ENCODE measurements at places on chromosomes 2 and 18.

DNA sequence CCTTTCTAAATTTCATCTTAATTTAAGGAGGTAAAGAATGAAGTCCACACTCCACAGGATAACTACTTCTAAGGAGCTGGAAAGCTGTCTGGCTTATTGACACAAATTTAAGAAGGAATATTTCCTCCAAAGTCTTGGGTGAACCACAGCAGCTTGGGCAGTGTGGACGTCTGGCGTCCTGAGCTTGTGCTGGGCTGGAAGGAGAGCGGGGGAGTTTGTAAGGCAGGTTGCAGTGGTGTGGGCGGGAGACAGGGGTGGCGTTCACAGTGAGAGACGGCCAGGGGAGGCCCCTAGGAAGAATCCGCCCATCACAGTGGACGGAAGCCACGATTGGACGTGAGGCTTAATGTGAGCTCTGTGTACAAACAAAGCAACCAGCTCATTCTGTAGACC is 25.7 kb downstream of the ADI1 start:
- DNase-seq, result no peak

GRCh38 chr2:5409898-5410381 is 282.2 kb upstream of the SOX11 start:
- DNase-seq, result no peak

DNA sequence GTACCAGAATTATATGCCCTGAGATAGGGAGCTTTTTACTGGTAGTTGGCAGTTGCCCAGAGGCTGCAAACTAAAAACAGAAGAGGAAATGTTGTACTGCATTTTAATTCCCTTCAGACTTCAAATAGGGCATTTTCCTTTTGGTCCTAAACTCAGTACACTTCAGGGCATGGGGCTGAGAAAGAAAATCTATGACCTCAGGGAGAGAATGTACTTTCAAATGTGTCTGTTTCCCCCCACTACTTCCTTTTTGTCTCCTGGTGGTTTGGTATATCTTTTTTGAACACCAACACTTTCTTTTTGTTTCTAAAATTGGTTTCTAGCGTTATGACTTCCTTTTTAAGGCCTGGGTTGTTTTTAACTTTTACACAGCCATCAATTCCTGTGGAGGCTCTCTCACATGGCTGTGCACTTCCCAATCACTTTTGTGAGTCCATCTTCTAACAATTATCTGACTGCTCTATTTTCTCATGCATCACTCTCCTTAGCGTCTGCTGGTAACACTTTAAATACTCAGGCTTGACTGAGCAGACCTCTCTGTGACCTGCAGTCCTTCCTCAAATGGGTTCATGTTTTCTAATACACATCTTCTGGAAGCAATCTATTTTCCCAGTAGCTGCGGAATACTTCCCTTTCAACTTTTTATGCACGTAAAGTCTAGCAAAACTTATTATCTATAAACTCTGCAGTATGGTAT is 596.0 kb downstream of the LRP1B start:
- DNase-seq, result no peak

GRCh38 chr18:73859837-73860397 is 287.7 kb downstream of the FBXO15 start:
- no peak for DNase-seq

DNA sequence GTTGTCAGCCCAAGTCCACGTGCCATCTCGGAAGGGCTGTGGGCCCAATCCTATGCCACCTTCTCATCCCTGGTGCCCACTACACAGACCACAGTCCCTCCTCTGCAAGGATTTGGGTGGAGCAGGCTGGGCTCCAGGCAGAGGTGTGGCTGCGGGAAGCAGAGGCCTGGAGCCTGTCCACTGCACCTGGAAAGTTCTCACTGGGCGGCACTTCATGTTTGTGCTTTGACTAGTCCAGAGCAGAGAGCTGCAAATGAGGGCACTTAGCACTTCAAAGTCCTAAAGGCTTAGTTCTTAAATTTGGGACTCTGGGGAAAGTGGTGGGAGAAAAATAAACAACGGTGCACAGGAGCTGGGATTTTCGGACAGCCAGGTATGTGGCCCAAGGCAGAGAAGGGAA is 308.9 kb upstream of the POU3F3 start:
- DNase-seq, result no peak

DNA sequence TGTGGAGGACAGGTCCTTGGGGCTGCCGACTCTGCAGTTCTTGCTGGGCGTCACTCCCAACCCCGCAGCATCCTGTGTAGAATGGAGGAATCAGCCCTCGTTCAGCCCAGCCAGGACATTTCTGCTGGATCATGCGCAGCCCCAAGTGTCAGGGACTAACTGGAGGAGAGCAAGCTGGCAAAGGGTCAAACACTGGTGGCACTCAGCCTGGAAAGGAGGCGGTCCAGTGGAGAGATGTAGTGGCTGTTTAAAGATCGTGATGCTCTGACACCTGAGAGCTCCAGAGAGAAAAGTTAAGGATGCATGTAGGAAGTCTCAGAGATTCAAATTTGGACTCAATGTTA is 63.6 kb upstream of the SH3RF3 start:
- DNase-seq, result no peak

GRCh38 chr2:98924038-98924830 is 11.8 kb downstream of the CRACDL start:
- DNase-seq, result no peak

GRCh38 chr2:205814039-205814364 is 131.7 kb downstream of the NRP2 start:
- no peak for DNase-seq

GRCh38 chr2:212451786-212452231 is 86.8 kb downstream of the ERBB4 start:
- DNase-seq, result no peak

DNA sequence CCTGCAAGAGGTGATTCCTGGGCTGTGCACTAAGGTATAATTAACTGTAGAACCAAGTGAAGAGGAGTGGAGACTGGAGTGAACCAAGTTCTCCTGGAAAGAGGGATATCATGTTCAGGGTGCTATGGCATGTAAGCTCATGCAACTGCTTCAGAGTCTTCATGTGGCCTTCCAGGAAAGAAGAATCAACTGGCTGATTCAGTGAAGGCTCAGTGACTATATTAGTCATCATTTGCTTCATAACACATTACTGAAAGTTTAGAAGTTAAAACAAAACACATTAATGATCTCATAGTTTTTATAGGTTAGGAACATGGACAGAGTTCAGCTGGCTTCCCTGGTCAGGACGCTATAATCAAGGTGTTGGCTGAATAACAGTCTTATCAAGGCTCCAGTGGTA is 1200.8 kb upstream of the GYPC start:
- DNase-seq, result no peak

- DNase-seq, result no peak
Measured at GRCh38 chr2:2886922-2887321, 490.7 kb downstream of the EIPR1 start.

- no peak for DNase-seq
Measured at GRCh38 chr2:26176279-26176615, 3.4 kb downstream of the GAREM2 start.

GRCh38 chr2:138180692-138181386 is 216.6 kb downstream of the HNMT start:
- DNase-seq, result no peak

- no peak for DNase-seq
Measured at GRCh38 chr2:202221873-202222272, 16.5 kb downstream of the SUMO1 start.

GRCh38 chr2:236177604-236177966 is 9.4 kb upstream of the GBX2 start:
- DNase-seq, result no peak

DNA sequence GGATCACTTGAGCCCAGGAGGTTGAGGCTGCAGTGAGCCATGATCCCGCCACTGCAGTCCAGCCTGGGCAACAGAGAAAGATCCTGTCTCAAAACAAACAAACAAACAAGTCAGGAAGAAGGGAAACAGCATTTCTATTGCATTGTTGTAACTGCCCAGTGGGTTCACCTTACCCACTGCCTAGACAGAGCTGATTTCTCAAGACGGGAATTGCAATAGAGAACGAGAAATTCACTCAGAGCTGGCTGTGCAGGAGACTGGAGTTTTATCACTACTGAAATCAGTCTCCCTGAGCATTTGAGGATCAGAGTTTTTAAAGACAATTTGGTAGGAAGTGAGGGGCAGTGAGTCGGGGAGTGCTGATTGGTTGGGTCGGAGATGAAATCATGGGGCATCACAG is 24.2 kb upstream of the RTTN start:
- DNase-seq, result no peak

DNA sequence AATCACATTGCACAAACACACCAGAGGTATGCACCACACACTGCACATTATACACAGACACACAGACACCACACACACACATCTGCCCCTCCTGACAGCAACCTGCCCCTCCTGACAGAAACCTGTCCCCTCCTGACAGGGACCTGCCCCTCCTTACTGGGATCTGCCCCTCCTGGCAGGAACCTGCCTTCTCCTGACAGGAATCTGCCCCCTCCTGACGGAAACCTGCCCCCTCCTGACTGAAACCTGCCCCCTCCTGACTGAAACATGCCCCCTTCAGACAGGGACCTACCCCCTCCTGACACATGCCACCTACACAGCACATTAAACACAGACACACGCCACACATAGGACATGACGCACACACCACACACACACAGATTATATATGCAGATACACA is 88.9 kb downstream of the PXDN start:
- no peak for DNase-seq

DNA sequence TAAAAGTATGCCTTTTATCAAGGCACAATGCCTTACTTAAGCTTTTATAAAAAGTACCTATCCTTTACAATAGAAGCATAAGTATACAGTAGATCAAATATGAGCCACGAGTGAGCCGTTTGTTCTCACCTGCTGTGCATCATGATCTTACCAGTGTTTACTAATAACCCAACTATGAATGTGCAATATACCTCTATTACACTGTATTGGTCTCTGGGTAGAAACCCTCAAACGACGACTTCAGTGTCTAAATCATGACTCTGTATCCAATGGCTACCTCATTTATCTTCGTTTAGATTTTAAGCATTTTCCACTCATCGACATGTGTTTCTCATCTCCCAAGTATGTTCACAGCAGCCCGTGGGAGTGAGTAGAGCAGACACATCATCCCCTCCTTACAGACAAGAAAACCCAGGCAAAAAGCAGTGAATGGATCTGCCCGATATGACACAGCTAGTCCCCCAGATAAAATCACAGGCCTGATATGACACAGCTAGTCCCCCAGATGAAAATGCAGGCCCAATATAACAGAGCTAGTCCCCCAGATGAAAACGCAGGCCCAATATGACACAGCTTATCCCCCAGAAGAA is 279.8 kb downstream of the TNS1 start:
- DNase-seq, result no peak

DNA sequence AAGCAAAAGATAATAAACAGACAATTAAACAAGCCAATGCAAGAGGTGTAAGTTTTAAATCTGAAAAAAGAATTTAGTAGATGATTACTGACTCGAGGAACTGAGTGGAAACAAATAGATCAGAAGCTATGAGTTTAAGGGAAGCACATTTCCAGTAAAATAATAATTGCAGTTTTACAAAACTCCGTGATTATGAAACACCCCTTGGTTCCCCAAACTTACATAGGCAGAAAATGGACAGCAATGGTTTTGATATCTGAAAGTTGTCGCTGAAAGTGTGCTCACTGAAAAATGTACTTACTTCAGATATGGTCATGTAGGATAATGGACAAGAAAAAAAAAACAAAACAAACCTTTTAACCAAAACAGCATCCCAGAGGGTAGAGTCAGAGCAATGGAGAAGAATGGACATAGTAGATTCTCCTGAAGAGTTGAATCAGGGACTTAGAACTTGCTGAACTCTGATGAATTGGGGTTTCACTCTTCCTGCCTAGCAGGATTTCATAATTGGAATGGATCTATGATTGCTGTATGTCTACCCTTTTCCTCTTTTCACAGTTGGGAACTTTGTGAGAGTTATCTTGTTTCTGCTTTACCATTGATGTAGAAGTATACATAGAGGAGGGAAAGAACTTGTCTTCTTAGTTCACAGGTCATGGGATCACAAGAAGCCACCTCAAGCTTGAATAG is 305.6 kb upstream of the ZEB2 start:
- DNase-seq, result no peak

GRCh38 chr2:60556576-60557485 is 3.4 kb upstream of the BCL11A start:
- no peak for DNase-seq

GRCh38 chr2:109129356-109129920 is 433 bp downstream of the SH3RF3 start:
- no peak for DNase-seq

GRCh38 chr2:55887901-55888624 is 35.5 kb downstream of the EFEMP1 start:
- no peak for DNase-seq

GRCh38 chr2:232761301-232761907 is 15.0 kb downstream of the KCNJ13 start:
- no peak for DNase-seq

GRCh38 chr18:11366410-11366809 is 217.0 kb upstream of the PIEZO2 start:
- no peak for DNase-seq

DNA sequence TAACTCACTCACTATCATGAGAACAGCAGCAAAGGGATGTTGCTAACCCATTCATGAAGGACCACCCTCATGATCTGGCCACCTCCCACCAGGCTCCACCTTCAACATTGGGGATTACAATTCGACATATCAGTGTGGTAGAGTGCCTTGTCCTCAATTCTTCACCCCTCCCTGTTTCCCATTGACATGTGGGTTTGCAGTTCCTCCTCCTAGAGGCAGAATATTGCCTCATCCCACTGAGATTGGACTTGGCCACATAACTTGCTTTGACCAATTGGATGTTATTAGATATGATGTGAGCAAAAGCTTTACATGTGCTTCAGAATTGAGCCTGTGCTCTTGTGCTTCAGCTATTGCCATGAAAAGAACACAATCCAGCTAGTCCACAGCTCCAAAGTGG is 217.0 kb upstream of the CXCR4 start:
- DNase-seq, result no peak

DNA sequence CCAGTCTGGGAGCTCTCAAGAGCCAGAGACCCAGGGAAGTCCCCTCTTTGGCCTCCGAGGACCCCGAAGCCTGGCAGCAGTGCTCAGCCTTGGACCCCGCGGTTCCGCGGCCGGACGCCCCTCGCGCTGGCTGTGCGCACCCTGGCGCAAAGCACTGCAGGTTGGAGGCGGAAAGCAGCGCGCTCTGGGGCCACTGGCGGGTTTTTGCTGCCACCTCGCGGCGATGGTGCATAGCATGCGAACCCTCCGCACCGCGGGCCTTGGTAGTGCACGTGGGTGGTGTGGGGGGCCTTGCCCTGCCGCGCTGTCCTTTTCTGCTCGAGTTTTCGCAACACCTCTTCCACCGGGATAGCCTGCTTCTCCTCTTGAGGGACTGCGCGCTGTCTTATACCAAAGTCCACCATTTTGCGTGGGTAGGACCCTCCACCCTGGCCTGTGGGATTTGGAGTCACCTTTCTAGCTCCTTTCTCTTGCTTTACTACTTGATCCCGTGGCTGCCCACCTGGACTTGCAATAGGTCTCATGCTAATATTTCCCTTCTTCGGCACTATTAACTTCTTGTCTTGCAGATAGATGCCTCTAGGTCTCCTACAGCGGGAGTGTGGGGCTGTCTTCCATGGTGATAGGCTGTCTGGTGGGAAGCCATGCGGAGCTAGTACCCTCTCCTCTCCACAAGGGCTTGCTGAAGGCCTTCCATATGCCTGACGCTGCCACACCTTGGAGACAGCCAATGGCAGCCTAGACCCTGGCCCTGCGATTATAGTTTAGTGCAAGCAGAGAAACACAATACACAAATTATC is 14.3 kb downstream of the SIX3 start:
- peak; percentile 48 for DNase-seq

- DNase-seq, result no peak
Measured at GRCh38 chr2:191552066-191552465, 125.9 kb upstream of the NABP1 start.
